ENCODE measurements at places on chromosomes 4 and X.

GRCh38 chr4:164943192-164943591 lies 34.3 kb downstream of the TRIM61 start:
- no peak for DNase-seq

GRCh38 chr4:147777456-147778091 lies 45.7 kb downstream of the ARHGAP10 start:
- no peak for DNase-seq

- no peak for DNase-seq
These were observed 9.2 kb upstream of the RBPJ start for GRCh38 chr4:26311633-26312032.

GRCh38 chrX:48741834-48742233 lies 19.7 kb upstream of the GLOD5 start:
- no peak for DNase-seq

- DNase-seq: no peak
These were observed 4.3 kb downstream of the FHDC1 start for GRCh38 chr4:152940461-152940860.

- no peak for DNase-seq
These were observed 62.5 kb downstream of the AFAP1 start for GRCh38 chr4:7877176-7877575.

GRCh38 chr4:17650406-17650805 lies 36.0 kb downstream of the MED28 start:
- DNase-seq: no peak

DNA sequence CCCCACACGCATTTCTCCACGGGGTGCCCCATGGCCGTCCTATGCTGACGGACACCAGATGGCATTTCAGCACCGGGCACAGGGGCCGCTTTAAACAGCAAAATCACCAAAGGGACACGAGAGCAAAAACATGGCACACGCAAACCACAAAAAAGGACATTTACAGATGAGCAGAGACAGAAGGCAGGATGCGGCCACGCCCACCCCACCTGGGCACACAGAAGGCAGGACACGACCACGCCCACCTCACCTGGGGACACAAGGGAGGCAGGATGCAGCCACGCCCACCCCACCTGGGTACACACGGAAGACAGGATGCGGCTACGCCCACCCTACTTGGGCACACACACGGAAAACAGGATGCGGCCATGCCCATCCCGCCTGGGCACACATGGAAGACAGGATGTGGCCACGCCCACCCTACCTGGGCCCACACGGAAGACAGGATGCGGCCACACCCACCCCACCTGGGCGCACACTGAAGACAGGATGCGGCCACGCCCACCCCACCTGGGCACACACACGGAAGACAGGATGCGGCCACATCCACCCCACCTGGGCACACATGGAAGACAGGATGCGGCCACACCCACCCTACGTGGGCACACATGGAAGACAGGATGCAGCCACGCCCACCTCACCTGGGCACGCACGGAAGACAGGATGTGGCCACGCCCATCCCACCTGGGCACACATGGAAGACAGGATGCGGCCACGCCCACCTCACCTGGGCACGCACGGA lies 69.1 kb downstream of the FAM53A start:
- no peak for DNase-seq

DNA sequence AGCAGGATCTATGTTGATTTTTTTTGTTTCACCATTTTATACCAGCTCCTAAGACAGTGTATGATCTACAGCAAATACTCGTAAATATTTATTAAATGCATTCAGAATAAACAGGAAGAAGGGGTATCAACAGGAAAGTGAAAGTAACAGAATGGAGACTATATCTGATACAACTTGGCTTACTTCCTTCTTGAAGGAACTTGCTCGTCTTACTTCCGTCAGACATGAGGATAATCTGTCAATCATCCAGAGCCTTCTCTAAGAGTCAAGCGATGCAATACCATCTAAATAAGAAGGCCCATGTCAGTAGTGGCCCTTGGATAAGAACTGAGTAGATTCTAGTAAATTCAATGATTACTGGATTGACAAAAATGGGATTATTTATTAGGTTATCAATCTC lies 84.2 kb downstream of the CAMK2D start:
- no peak for DNase-seq

DNA sequence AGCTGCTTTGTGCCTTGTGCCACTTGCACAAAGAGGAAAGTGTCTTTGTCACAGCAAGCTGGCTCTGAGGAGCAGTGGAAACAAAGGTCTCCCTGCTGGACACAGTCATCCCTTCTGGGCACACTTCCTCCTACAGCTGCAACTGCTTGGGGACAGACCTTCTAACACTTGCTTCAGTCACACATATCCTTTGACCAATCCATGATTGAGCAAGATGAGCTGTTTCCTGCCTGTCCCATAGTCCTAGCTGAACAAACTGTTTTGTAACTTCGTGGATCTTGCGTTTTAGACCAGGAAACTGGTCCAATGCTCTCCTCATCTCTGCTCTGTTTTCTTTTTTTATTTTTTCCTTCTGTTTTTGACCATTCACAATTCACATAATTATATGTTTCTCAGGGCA lies 98.5 kb downstream of the RRAGB start:
- DNase-seq: no peak

GRCh38 chrX:133606990-133607389 lies 191.7 kb upstream of the GPC4 start:
- DNase-seq: no peak

DNA sequence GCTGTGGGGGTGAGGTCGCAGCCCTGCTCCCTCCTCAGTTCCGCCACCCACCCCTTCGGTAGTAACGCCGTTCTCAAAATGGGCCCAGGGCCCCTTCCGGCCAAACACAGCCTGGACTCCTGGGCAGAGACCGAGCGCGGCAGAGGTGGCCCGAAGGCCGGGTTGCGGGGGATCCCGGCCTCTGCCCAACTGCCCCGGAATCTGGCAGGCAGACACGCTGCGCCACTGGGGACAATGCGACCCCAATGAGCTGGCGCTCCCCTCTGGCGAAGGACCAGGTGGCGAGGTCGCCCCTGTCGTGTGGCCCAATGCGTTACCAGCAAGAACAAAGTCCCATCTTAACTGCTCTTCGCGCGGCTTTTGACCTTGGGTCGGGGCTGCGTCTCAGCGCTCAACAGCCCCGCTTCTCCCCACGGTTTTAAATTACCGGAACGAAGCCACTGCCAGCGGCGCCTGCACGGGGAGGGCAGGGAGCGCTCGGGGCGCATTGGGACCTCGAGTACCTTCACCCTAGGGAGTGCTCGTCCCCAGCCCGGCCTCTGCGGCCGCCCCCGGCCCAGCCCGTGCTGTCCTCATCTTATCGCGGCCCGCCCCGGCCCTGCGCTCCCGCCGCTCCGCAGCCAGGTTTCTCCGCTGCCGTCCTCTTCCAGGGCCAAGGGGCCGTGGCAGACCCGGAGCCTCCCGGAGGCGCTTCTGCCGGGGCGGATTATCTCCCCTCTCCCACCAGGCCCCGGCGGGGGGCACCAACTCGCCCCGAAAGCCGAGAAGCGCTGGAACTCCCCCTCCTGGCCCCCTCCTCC lies 22.2 kb upstream of the HMX1 start:
- DNase-seq: no peak

DNA sequence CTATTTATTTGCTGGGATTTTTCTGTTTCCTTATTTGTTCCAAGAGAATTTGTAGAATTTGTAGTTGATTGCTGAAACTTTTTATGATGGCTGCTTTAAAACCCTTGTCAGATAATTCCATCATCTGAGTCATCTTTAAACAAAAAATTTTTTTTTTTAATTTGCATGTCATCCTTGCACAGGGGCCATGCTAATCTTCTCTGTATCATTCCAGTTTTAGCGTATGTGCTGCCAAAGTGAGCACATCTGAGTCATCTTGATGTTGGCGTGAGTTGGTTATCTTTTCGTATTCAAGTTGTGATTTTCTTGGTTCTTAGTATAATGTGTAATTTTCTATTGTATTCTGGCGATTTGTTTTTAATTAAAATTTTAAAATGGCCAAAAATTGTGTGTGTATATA lies 18.7 kb upstream of the ZNF157 start:
- DNase-seq: no peak

- no peak for DNase-seq
These were observed 119.1 kb upstream of the CPEB2 start for GRCh38 chr4:14883166-14883565.

DNA sequence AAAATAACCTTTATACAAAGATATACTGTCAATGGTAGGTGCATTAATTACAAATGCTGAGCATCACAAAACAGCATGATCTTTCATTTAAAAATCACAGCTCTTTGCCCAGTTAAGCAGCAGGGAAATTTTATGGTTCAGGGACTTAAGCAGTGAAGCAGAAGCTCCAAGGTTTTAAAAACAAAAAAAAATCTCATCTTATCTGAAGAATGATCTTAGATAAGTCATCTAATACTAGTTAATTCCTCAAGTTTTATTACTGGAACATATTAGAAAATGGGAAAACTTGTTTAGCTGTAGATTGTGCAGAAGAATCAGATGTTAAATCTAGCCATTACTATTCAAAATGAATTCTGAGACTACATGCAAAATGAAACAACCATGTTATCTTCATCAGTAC lies 289.9 kb downstream of the GASK1B start:
- DNase-seq: no peak

DNA sequence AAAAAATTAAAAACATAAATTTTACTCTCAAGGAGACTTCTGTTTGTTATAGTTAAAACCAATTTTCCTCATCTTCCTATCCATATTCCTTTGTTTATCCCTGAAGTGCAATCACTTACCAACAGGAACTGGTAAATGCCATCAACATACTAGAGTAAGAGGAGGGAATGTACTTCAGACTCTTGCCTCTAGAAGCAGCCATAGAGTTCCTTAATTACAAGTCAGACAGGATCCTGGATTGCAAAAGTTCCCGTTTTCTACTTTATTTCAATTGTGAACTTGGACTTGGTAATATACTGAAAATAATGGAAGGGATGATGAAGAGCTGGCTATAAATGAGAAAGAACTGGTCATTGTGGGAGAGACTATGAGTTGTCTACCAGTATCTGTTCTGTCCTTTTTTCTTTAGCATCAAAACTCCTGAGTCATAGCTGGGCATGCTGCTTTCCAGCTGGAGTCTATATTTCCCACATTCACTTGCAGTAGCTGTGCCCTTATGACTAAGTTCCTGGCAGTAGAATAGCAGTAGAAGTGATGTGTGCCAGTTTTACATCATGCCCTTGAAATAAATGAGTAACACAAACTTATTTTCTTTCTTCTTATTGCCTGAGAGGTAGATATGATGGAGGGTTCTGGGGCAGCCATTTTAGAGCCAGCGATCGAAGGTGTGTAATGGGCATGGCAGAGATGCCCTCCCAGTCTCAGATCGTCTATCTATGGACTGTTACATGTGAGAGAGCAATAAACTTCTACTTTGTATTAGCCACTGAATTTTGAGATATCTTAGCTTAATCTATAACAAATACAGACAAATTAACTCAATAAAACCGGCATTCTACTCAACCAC lies 26.8 kb upstream of the SPARCL1 start:
- no peak for DNase-seq
